ENCODE measurements at places on chromosomes 2 and 18.

DNA sequence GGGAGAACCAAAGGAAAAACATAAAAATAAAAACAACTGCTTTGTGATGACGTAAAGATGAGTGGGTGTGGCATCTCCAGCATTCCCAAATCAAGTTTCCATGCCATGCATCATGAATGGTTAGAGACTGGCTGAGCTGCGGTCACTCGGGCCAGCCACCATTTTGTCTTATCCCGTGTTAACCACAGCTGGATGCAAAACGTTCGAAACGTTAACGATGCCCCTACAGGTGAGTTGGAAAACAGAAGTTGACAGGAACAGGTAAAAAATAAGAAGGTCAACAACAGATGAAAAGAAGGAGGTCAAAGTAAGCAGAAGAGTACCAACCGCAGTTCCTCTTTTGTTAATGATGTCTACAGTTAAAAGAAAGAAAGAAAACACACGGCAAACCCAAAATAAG is 411.1 kb downstream of the NRXN1 start:
- DNase-seq = no peak

- DNase-seq = no peak
Observed at GRCh38 chr18:44998360-44998759, 317.7 kb downstream of the SETBP1 start.

DNA sequence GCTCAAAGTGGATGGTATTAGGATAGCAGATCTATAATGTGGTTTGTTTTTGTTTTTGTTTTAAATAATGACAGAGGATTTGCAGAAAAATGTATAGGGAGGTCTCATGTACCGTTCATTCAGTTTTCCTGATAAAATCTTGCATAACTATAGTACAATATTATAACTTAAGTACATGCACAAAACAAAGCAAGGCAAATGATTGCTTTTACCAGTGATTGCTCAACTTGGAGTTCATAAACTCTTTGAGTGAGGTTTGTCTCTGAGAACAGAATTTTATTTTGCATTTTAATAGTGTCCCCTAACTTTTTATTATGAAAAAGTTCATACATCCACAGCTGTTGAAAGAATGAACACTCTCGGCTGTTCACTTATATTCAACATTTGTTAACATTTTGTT is 96.6 kb downstream of the MAP4K4 start:
- DNase-seq = no peak

- DNase-seq = no peak
Observed at GRCh38 chr18:12417687-12418086, 10.0 kb downstream of the PRELID3A start.

DNA sequence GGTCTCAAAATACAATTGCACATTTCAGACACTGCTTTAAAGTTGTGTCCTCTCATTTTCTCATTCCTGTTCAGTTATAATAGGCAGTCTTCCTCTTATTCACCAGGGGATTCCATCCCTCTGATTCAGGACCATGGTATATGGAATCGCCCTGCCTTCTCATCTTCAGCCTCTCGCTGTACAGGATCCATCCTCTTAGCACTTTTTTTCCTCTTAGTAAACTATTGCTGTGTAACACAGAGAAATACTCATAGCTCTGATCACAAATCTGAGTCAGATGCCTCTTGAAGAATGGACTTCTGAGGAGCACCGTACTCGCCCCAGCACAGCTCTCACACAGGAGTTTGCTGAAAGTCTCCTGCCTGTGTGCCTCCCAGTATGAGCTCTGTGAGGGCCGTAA is 11.3 kb downstream of the RMP24 start:
- no peak for DNase-seq

- no peak for DNase-seq
Observed at GRCh38 chr2:222945887-222946286, 85.1 kb downstream of the ACSL3 start.

DNA sequence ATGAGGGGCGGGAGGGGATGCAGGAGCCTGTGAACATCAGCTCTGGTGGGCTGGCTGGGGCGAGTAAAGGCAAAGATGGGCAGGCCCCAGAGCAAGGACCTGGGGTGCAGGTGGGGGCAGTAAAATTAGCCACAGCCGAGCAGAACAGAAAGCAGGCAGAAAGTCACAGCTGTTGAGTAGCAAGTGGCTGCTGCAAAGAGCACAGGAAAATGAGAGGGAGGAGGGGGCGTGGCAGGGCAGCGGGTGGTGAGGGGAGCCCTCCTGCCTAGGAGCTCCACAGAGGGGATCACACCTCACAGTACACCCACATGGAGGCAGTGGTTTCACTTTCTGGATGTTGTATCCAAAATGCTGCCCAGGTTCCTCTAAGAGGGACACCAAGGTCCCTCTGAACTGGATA is 79.6 kb downstream of the LBH start:
- no peak for DNase-seq

- no peak for DNase-seq
Observed at GRCh38 chr2:201959198-201959597, 74.5 kb upstream of the FZD7 start.

DNA sequence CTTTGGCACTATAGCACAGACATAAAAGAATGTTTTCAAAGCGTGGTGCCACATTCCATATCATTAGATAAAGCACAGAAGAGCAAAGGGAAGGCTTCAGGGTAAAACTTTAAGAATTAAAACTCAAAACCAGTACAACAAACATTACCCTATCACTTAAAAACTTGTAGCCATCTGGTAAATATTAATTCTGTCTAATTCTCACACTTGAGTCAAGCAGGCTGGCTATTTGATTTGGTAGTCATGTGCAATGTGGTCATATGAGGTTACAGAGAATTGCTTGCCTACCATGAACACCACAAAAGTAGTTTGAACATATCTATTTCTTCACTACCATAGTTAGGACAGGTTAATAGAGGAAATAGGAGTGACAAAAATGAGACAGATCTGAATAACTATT is 244.9 kb downstream of the IRS1 start:
- DNase-seq = no peak

DNA sequence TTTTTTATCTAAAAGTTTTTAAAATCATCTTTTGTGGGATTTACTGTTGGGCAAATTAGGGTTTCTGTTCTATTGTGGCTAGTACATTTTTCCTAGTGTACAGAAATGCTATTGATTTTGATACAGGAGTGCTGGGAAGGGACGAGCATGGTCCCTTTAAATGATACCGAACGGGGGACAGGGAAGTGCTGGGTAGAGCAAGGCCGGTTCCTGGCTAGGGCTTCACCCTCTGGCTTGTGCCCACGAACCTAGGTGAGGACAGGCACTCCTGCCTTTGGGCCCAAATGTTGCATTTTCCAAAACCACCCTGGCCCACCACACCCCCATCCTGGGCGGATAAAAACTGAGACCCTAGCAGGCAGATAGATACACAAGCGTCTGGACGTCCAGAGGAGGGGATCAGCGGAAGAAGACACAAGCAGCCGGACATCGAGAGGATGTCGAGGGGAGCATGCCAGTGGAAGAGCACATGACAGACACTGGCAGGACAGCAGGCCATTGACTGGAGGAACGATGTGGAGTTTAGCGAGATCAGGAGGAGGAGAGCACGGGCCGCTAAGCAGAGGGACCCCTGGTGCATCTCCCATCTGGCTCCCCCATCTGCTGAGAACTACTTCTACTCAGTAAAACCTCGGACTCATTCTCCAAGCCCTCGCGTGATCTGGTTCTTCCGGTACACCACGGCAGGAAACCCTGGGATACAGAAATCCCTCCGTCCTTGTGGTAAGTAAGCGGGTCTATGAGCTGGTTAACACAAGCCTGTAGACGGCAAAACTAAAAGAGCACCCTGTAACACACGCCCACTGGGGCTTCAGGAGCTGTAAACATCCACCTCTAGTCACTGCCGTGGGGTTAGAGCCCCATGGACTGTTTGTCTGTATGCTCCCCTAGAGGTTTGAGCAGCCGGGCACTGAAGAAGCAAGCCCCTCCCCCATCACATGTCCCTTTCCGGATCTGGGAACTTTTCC is 13.5 kb upstream of the CALCRL start:
- no peak for DNase-seq

GRCh38 chr2:64670047-64670446 is 16.3 kb upstream of the SERTAD2 start:
- DNase-seq = no peak

GRCh38 chr2:51620796-51621195 is 588.9 kb upstream of the NRXN1 start:
- DNase-seq = no peak

DNA sequence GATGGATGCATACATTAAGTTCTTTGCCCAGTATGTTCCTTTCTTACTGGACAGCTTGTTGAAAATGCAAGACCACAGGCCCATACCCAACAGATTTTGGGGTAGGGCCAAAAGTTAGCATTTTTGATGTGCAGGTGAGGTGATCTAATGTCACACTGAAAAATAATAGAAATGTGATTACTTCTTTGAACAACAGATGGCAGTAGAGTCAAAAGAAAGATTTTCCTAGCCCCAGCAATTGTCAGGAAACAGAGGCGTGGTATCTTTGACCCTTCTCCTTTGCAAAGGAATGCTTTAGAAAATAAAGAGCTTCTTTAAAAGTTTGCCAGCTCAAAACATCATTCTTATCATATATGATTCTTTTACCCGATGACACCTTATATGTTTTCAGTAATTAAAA is 343.6 kb upstream of the SYT4 start:
- no peak for DNase-seq

DNA sequence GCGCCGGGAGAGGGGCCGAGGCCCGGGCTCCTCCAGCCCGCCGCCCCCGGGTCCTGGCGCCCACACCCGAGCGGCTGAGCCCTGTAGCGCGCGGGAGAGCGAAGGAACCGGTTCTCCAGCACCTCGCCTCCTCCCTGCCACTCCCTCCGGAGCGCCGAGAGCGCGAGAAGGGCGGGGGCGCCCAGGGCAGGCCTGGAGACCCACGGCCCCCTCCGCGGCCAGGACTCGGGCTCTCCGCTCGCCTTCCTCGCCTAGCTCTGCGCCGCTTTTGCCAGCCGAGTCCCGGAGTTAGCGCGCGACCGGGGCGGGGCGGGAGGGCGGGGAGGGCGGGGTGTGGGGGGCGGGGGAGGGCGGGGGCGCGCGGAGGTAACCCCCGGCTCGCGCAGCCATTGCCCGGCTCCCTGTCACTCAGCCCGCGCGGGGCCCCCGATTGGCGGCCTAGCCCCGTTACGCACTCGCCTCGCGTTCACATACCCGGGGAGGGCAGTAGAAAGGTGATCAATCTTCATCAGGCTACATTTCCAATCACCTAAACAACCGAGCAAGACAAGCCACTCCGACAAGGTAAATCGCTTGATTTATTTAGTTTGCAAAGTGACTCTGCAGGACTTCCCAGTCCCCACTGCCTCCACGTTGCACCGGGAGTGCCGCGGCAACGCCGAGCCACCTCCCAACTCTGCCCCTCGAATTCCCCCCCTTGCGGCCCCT is at the start of gene OTX1:
Gene OTX1 (plus strand): TSS at position 497 of the 708 bp plus-strand sequence. CDS start 2,161 bp downstream, outside the sequence.
- peak; percentile 54 for DNase-seq

Measured in ureter (tissue), 1 donor.